ENCODE measurements at places on chromosomes 5 and 9.

DNA sequence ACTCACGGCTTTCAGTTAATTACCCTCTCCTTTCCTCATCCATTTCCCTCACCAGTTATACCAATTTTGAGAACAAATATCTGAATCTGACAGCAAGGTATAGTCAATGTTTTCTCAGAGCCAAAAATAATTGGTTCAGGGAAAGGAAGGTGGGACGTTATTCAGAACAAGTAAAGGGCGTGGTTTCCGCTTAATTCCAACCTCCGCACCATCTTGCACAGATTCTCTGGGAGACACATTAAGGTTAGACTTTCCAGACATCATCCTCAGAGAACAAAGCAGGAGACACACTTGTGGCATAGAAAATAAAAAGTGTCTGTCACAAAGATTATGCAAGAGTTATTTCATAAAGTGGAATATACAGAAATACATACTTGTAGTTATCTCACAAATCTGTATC lies 441.2 kb downstream of the IRX1 start:
- DNase-seq, result no peak

DNA sequence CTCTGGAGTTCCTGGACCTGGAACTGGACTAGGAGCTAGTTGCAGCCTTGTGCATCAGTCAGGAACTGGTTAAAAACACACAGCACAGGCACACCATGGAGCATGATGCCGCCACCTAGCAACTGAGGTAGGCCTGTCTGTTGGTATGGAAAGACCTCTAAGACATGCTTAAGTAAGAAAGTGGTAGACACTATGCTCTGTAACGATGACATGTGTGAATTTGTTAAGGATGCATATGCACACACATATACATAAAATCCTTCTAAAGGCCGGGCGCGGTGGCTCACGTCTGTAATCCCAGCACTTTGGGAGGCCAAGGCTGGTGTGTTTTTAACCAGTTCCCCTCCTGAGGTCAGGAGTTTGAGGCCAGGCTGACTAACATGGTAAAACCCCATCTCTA lies 136.9 kb upstream of the RASEF start:
- no peak for DNase-seq

GRCh38 chr5:57538341-57538955 lies 55.8 kb upstream of the ACTBL2 start:
- no peak for DNase-seq

GRCh38 chr5:84257061-84257460 lies 127.6 kb downstream of the EDIL3 start:
- DNase-seq, result no peak

GRCh38 chr9:69149321-69149807 lies 24.7 kb upstream of the TJP2 start:
- no peak for DNase-seq

DNA sequence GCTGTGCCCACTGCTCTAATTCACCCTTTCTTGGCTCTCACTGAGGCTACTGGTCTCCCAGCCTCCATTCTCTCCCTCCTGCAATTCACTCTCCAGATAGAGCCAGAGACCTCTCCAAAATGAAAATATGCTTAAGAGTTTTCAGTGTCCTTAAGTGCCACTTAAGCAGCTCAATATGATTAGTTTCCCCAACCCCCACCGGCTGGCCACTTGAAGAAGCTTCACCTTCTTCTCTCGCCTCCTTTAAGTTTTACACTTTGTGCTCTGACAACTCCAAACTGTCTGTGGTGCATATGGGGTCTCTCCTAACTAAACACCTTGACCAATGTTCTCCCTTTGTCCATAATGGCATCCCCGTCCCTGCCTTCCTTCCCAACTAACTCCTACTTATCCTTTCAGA lies 53.4 kb downstream of the CDK5RAP2 start:
- DNase-seq, result no peak

GRCh38 chr5:35364350-35364749 lies 134.1 kb upstream of the PRLR start:
- DNase-seq, result no peak

DNA sequence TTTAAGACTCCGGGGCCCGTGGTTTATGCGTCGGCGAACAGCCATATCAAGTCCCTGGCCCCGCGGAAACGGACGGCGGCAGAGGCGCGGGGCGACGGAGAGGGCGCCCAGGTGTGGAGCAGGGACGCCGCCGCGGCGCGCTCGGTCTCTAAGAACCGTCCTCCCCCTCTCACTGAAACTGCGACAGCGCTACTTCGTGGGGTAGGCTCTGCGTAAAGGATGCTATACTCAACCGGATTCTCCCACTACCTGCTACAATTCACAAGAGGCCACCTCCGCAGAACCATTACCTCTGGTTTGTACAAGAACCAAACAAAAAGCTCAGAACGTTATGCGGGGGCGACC lies 404 bp downstream of the MRNIP start:
- peak; percentile 7 for DNase-seq

DNA sequence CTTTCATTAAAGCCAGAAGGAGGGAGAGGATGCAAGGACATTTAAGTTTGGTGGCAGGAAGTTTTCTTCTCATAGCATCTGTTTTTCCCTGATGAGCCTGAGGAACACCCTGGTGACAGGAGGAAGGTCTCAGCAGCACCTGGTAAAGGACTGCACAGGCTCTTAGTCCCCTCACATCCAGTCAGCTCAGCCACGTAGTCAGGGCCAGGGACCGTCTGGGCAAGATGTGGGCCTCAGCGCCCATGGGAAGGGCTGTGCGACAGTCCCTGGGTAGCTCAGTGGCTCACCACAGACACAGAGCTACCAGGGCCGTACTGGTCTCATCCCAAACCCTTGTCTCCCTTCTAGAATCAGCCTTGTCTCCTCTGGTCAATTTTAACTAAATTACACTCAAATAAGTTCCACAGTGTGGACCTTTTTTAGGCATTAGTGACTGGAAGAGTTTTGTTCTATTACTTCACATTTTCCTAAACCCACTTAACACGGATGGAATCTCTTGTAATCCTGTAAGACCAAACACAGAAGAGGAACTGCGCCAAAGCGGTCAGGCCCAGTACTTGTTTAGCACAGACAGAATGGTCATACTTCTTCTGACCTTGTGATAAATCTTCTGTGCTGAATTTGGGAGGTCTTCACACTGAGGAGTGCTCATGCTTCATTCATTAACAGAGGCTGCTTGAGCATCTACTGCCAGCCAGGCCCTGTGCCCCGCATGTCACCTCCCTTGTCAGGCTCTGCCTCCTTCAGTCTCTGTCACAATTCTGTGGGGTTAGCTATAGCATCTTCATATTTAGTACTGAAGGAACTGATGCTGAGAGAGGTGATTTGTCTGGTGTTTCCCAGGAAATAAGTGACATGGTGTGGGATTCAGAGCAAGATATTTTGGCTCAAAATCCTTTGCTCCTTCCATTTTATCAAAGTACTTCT lies 91.4 kb downstream of the ANGPTL2 start:
- DNase-seq, result no peak

All from activated naive CD8-positive, alpha-beta T cell treated with anti-CD3 and anti-CD28 coated beads, Interleukin-2, amount 50 U/mL, for 16 hours (primary cell).